ENCODE measurements at places on chromosomes 16 and 17. TPM values are rescaled to one million over a fixed set of nuclear protein-coding genes. Genes with fewer than 3 reads are reported as not detected.

- peaks cover 12% of the 10 kb centered on the region for H3K4me1 ChIP-seq
- H3K27me3 ChIP-seq, result no peaks in the 10 kb centered on the region
- no peak overlapping the region for H3K27ac ChIP-seq
- H3K4me3 ChIP-seq, result no peak overlapping the region
Observed at GRCh38 chr17:63082952-63083351, 116.9 kb downstream of the TANC2 start.

GRCh38 chr17:75695830-75696271, 25.4 kb upstream of the ITGB4 start:
- H3K4me3 ChIP-seq, result peak overlapping the region; percentile 33
- H3K27ac ChIP-seq, result peak overlapping the region; percentile 96
- DNase-seq, result no peak
- H3K27me3 ChIP-seq, result no peaks in the 10 kb centered on the region
- H3K4me1 ChIP-seq, result peaks cover 74% of the 10 kb centered on the region
- peaks cover 64% of the 10 kb centered on the region for H3K36me3 ChIP-seq

DNA sequence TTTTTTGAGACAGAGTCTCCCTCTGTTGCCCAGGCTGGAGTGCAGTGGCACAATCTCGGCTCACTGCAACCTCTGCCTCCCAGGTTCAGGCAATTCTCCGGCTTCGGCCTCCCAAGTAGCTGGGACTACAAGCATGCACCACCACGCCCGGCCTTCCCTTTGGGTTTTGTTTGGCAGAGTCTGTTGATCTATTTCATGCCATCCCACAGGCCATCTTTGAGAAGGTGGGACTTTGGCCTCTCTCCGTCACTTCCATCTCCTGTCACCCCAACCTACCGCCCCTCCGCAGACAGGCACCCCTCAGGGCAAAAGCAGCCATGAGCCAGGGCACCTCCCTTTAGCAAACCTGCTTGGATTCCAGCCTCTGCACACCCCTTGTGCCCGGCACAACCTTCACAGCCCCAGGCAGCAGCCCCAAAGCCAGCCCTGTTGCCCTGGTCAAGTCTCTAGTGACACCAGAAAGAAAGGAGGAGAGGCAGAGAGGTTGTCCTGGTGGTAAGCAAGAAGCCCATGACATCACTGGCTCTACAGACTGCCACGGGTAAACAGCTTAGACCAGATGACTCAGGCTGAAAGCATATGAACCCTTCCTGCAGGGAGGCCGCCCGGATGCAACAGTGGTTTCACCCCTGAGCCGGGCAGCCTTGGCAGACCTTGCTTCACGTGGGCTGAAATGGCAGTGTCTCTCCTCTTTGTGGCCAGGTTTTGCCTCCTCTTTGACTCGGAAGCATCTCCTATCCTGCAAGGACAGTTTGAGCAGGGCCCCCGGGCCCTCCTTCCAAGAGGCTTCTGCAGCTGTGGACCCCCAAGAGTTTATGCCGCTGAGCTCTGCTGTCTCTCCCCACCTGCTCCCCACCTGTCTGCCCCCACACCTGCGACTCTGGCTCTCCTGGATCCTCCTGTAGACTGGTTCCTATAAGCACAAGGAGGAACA, 8.1 kb upstream of the TIMP2 start:
- peak; percentile 95 for DNase-seq
- no peaks in the 10 kb centered on the region for H3K27me3 ChIP-seq
- H3K4me3 ChIP-seq, result peak overlapping the region; percentile 10

MILR1 gene
- total RNA-seq, result 9.8 TPM

DNA sequence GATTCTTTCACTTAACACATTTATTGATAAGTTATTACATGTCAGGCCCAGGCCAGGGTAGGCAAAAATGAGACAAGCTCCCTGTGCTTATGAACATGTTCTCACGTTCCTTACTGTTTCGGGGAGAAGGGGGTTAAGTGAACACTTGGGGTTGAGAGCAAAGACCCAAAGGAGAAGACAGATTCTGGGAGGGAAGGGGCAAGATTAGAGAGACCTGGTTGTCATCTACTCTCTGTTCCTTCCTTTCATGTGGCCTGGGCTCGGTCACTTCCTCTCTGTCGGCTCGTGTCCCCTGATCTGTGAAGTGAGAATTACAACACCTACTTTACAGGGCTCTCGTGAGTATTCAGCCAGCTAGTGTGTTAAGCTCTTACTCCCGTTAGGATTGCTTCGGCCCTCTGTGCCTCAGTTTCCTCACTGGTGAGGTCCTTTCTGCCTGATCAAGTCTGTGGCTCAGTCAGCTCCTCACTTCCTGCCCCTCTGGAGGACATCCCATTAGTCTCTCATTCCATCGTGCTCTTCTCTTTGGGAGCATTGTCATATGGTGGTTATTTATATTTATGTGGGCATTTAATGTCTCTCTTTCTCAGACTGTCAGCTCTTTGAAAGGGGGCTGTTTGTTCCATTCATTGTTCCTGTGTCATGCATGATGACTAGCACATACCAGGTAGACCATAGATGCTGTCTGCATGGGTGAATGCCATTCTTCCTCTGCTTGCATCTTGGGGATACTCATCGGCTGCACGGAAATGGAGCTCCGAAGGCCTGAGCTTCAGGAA, 38.9 kb downstream of the PLCG2 start:
- peaks cover 14% of the 10 kb centered on the region for H3K27me3 ChIP-seq
- DNase-seq, result no peak

GRN gene
- total RNA-seq, result 144 TPM

GRCh38 chr16:57570301-57571070, 28.0 kb downstream of the ADGRG5 start:
- peaks cover 13% of the 10 kb centered on the region for H3K27me3 ChIP-seq
- no peak overlapping the region for H3K27ac ChIP-seq
- no peak overlapping the region for H3K4me3 ChIP-seq
- DNase-seq, result no peak

SPATA32 gene
- not detected for total RNA-seq

- DNase-seq, result peak; percentile 45
- no peak overlapping the region for H3K27ac ChIP-seq
- H3K4me3 ChIP-seq, result no peak overlapping the region
- peaks cover 21% of the 10 kb centered on the region for H3K27me3 ChIP-seq
- H3K4me1 ChIP-seq, result peaks cover 6% of the 10 kb centered on the region
- H3K36me3 ChIP-seq, result peaks cover 5% of the 10 kb centered on the region
Observed at GRCh38 chr17:43940630-43941029, 1.6 kb downstream of the PPY start.

DNA sequence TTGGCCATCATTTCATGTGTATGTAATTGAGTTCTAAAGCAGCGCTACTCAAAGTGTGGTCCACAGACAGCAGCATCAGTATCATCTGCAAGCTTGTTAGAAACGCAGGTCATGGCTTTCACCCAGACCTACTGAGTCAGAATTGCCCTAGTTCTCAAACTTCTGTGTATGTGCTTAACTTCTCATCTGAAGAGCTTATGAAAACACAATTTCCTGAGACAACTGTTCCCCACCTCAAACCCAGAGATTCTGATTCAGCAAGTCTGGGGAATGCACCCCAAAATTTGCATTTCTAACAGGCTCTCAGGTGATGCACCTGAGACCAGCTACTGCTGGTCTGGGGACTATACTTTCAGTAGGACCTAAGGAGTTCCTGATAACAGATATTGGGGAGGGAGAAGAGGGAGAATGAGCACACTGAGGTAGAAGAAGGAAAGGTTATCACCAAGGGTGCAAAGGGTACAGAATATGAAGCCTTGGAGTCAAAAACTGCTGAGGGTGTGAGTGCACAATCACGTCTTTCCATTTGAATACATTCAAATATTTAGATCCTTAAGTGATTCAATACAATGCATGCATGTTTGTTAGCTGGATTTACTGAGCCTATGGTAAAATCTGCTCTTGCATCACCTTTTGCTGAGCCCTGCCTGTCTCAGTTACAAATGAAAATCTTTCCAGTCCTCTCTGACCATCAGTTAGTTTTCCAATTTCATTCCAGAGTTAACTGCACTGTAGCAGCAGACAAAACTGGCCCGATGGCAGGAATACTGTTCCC, 29.2 kb upstream of the SKAP1 start:
- no peak overlapping the region for H3K27ac ChIP-seq
- H3K4me3 ChIP-seq, result no peak overlapping the region
- H3K36me3 ChIP-seq, result peaks cover 4% of the 10 kb centered on the region
- H3K27me3 ChIP-seq, result no peaks in the 10 kb centered on the region

SEPTIN1 gene
- 1.3 TPM for total RNA-seq

- H3K36me3 ChIP-seq, result no peaks in the 10 kb centered on the region
- H3K4me3 ChIP-seq, result no peak overlapping the region
Observed at GRCh38 chr17:49180303-49180702, 30.1 kb downstream of the GNGT2 start.

DNA sequence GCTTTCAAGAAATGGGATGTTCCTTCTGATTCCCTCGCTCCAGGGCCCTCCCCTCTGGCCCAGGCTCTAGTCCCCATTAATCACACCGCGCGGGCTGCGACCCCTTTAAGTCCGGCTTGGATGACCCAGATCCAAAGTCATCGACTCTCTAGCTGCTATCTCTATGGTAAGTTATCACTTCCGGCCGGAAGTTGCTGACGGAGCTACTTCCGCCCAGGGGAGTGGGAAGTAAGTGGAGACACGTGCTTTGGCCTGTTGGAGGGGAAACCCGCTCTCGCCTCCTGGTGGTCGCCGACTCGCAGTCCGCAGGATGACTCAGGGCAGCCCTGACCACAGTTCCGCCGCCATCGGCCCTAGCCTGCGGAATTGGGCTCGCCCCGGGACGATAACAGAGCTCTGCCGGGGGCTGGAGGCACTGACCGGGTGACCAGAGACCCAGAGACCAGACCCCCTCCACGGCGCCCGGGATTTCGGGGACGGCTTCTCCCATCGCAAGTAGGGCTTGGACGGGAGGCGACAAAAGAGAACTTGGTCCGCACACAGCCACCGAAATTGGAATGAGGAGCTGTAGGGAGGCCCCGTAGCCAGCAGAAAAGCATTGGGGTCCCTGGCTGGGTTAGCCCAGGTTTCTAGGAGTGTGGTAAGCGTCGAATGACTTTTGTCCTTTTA, 52.2 kb upstream of the SEC14L1 start:
- peaks cover 51% of the 10 kb centered on the region for H3K36me3 ChIP-seq
- peak overlapping the region; percentile 99 for H3K27ac ChIP-seq
- peak overlapping the region; percentile 97 for H3K4me3 ChIP-seq

C16orf46 gene
- 3.8 TPM for total RNA-seq

- peaks cover 53% of the 10 kb centered on the region for H3K27me3 ChIP-seq
- H3K36me3 ChIP-seq, result no peaks in the 10 kb centered on the region
- DNase-seq, result no peak
- no peak overlapping the region for H3K4me3 ChIP-seq
- no peaks in the 10 kb centered on the region for H3K4me1 ChIP-seq
Observed at GRCh38 chr17:74276541-74277009, 2.5 kb downstream of the DNAI2 start.

FBXL16 gene
- total RNA-seq, result 40.5 TPM

DNA sequence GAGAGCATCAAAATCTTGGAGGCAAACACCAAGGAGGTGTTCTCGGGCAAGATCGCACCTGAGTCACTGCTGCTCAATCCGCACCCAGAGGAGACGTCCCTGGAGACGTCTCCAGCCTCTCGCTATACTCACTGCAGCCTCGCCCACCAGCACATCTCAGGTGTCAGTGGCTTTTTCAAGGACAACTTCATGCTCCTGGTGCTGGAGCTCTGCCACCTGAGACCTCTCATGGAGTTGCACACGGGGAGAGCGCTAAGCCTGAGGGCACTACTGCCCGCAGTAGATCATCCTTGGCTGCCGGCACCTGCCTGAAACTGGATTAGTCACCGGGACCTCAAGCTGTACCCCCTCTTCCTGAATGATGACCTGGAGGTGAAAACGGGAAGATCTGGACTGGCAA, 2.6 kb upstream of the MBTPS1 start:
- H3K27ac ChIP-seq, result no peak overlapping the region
- no peak overlapping the region for H3K4me3 ChIP-seq
- H3K27me3 ChIP-seq, result no peaks in the 10 kb centered on the region
- H3K4me1 ChIP-seq, result no peaks in the 10 kb centered on the region

GRCh38 chr17:2025622-2026309, 632 bp upstream of the RTN4RL1 start:
- DNase-seq, result peak; percentile 78
- H3K27ac ChIP-seq, result no peak overlapping the region
- H3K4me3 ChIP-seq, result peak overlapping the region; percentile 78
- peaks cover 5% of the 10 kb centered on the region for H3K4me1 ChIP-seq
- no peaks in the 10 kb centered on the region for H3K27me3 ChIP-seq

- DNase-seq, result no peak
- H3K36me3 ChIP-seq, result peaks cover 42% of the 10 kb centered on the region
- no peaks in the 10 kb centered on the region for H3K27me3 ChIP-seq
- no peak overlapping the region for H3K27ac ChIP-seq
Observed at GRCh38 chr17:4807605-4808377, 839 bp downstream of the PLD2 start.

GRCh38 chr17:77887464-77888241, 70.8 kb upstream of the TNRC6C start:
- H3K4me3 ChIP-seq, result peak overlapping the region; percentile 69
- peaks cover 34% of the 10 kb centered on the region for H3K27me3 ChIP-seq
- peaks cover 24% of the 10 kb centered on the region for H3K4me1 ChIP-seq
- no peaks in the 10 kb centered on the region for H3K36me3 ChIP-seq
- no peak overlapping the region for H3K27ac ChIP-seq
- DNase-seq, result peak; percentile 59

DNA sequence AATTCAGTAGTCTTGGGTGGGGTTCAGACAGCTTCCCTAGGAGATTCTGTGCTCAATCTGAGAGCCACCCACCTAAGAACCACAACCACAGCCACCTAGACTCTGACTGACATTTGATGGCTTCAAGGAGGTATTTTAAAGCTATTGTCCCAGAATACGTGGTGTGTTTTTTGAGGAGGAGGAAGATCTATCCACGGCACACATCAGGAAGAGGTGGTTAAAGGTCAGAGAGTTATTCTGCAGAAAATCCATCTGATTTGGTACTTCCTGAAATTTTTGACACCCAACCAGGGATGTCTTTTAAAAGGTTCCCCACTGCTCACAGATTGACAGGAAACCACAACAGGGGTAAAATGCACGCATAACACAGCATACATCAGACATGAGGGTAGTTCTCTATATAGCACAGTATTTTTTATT, 25.1 kb downstream of the SMARCE1 start:
- no peaks in the 10 kb centered on the region for H3K27me3 ChIP-seq
- no peaks in the 10 kb centered on the region for H3K4me1 ChIP-seq
- H3K27ac ChIP-seq, result no peak overlapping the region
- H3K36me3 ChIP-seq, result no peaks in the 10 kb centered on the region
- no peak for DNase-seq
- no peak overlapping the region for H3K4me3 ChIP-seq

GRCh38 chr17:44384823-44385286, 4.6 kb downstream of the ITGA2B start:
- no peak for DNase-seq
- H3K36me3 ChIP-seq, result no peaks in the 10 kb centered on the region
- H3K4me1 ChIP-seq, result no peaks in the 10 kb centered on the region
- H3K27ac ChIP-seq, result no peak overlapping the region

MYL4 gene
- total RNA-seq, result not detected

GRCh38 chr17:46106966-46107644, 86.1 kb downstream of the KANSL1 start:
- H3K36me3 ChIP-seq, result peaks cover 7% of the 10 kb centered on the region
- no peaks in the 10 kb centered on the region for H3K27me3 ChIP-seq
- H3K4me1 ChIP-seq, result peaks cover 42% of the 10 kb centered on the region
- H3K4me3 ChIP-seq, result no peak overlapping the region
- DNase-seq, result no peak
- peak overlapping the region; percentile 2 for H3K27ac ChIP-seq

- H3K4me3 ChIP-seq, result no peak overlapping the region
- no peak overlapping the region for H3K27ac ChIP-seq
- H3K27me3 ChIP-seq, result no peaks in the 10 kb centered on the region
- peaks cover 35% of the 10 kb centered on the region for H3K36me3 ChIP-seq
- DNase-seq, result no peak
Observed at GRCh38 chr17:82202981-82203380, 9.7 kb downstream of the CCDC57 start.

GRCh38 chr17:44314524-44314868, 6.1 kb downstream of the RUNDC3A start:
- peaks cover 10% of the 10 kb centered on the region for H3K36me3 ChIP-seq
- no peak for DNase-seq
- peaks cover 12% of the 10 kb centered on the region for H3K27me3 ChIP-seq
- H3K4me1 ChIP-seq, result peaks cover 15% of the 10 kb centered on the region

TNFSF12 gene
- 3.5 TPM for total RNA-seq

MPV17L gene
- not detected for total RNA-seq

All from MCF 10A (cell line).